ENCODE measurements at places on chromosomes 2 and 18.

DNA sequence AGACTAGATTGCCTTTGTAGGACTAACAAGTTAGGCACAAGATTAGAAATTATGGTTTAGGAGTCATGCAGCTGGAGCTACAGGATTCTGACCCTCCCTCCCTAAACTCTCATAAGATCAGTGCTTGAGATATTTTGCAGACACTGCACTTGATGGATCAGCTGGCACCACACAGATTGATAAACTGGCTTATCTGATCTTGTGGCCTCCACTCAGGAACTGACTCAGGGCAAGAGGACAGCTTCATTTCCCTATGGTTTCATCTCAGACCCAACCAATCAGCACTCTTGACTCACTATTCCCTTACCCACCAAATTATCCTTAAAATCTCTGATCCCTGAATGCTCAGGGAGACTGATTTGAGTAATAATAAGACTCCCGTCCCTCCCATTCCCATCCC is 152.3 kb downstream of the DIS3L2 start:
- no peak for DNase-seq

- DNase-seq: no peak
These were observed 18.4 kb downstream of the GREB1 start for GRCh38 chr2:11552260-11552638.

- no peak for DNase-seq
These were observed 240.3 kb downstream of the MYCN start for GRCh38 chr2:16180631-16181030.

DNA sequence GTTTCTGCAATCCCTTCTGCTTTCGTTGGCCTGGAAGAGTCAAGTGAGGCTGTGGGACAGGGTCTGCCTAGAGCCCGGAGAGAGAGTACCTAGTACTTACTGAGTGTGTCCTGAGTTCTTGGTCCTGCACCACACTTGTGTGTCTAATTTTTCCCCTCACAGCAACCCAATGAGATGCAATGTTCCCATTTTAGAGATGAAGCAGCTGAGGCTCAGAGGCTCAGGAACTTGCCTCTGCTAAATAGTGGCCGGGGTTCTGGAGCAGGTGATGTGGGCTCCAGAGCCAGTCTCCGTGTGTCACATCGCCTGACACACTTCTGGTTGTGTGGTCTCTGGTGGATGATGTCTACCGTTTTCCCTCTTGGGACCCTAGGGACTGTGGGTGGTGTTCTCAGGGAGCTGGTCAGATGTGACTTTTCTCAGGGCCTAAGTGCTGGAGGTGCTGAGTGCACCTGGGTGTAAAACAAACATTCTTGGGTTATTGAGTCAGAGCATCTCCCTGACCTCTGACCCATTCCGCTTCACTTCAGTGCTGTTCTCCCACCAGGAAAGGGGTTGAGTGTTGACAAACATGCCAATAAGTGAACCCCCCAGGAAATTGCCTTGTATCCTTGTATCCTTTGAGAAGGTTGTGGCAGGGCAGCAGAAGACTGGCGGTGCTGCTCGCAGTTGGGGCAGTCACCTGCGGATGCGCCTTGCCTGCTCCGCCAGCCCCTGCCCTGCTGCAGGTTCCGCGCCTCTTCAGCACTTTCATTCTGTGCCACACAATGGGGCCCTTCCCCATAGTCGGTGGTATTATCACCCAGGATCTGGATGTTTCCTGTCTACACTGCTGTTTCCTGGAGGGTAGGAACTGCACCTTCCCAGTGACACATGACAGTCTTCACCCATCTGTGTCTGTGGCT is 32.1 kb downstream of the HK2 start:
- no peak for DNase-seq

GRCh38 chr2:45554742-45555140 is 56.3 kb downstream of the SRBD1 start:
- no peak for DNase-seq

GRCh38 chr2:101123795-101124471 is 27.2 kb downstream of the TBC1D8 start:
- no peak for DNase-seq

GRCh38 chr18:63192126-63192884 is 127.3 kb downstream of the BCL2 start:
- no peak for DNase-seq

GRCh38 chr2:213086050-213086449 is 65.4 kb downstream of the IKZF2 start:
- DNase-seq: no peak
